ENCODE measurements at places on chromosomes 12 and 14.

DNA sequence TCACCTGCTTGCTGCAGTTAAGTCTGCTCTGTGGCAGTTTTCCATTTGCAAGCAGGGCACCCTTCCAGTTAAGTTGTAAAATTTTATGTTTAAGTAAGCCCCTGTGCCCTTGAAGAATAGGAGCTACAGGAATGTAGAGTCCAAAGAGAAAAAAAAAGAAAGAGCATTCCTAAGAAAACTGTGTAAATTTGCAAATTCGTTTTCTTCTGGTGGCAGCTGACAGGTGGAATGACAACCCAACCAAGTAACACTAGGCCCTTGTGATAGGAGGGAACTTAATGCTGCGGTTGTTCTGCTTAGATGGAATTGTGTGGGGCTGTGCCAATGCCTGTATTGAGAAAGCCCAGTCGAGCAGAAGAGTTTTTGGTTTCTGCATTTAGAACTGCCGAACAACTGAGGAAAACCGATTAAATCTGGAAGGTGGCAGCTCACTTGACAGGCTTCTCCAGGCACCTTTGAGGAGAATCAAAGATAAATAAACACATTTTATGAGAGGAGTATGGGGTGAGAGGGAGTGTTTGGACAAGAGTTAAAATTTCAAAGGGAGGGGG is 280.0 kb downstream of the RAD51B start:
- DNase-seq = no peak

DNA sequence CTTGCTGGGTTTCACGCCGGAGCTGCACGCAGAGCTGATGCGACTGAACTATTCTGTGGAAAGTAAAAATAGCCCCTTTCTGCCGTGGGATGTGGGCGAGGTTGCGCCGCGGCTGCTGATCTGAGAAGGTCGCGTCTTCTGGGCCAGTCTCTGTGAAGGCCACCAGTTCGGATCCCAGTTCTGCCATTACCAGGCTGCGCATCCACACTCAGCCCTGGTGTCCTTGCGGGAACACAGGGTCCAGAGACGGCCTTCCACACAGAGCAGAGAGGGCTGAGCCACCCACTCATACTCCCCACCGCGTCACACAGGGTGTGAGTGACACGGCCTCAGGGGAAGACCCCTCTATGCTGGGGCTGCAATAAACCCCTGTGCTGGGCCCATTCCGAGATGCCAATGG is 13.9 kb downstream of the GALNT9 start:
- DNase-seq = no peak

GRCh38 chr12:38788106-38788505 is 117.3 kb downstream of the CPNE8 start:
- no peak for DNase-seq

GRCh38 chr12:68784015-68784414 is 24.0 kb upstream of the MDM2 start:
- no peak for DNase-seq

GRCh38 chr14:91004987-91005386 is 55.5 kb downstream of the RPS6KA5 start:
- DNase-seq = no peak

DNA sequence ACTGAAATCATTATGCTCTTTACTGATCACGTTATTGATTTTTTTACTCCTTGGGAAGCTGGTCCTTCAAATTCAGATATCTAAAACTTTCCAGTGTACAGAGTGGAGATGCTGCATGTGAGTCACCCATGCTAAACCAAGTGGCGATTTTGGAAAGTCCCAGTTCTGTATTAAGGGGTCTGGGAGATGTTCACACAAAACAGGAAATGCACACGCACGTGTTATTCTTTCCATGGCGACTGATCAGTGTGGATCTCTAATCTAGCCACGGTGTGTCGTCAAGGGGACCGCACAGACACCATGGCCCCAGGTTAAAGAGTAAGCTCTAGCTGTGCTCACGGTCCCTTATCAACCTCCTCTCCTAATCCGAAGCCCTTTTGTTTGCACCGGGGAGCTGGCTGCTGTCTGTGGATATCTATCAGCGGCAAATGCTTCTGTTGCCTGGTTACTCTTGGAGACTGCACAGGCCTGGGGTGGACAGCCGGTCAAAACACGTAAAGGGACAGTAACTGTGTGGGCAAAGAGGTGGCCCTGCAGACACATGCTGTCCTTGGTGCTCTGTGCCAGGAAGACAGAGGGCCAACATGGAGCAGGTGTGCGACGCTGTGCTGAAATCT is 96.6 kb downstream of the RIMBP2 start:
- no peak for DNase-seq

Data from activated T-cell treated with anti-CD3 and anti-CD28 coated beads for 48 hours (primary cell).